Karpas-422 (cell line): ENCODE measurements at places on chromosomes 12 and 14. TPM values are rescaled to one million over a fixed set of nuclear protein-coding genes. Genes with fewer than 3 reads are reported as not detected.

DNA sequence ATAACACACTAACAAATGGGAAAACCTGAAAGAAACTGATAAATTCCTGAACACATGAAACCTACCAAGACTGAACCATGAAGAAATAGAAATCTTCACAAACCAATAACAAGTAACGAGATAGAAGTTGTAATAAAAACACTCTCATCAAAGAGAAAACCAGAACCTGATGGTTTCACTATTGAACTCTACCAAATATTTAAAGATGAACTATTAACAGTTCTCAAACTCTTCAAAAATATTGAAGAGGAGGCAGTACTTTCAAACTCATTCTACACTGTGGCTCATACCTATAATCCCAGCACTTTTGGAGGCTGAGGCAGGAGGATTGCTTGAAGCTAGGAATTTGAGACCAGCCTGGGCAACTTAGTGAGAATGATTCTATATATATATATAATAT lies 48.4 kb upstream of the TMTC2 start:
- DNase-seq: no peak

- DNase-seq: no peak
Observed at GRCh38 chr12:46258129-46258528, 10.7 kb downstream of the SLC38A1 start.

IL26 gene
- not detected in 2 replicates for total RNA-seq

GRCh38 chr12:82950356-82950755 lies 263.6 kb downstream of the TMTC2 start:
- DNase-seq: no peak

DNA sequence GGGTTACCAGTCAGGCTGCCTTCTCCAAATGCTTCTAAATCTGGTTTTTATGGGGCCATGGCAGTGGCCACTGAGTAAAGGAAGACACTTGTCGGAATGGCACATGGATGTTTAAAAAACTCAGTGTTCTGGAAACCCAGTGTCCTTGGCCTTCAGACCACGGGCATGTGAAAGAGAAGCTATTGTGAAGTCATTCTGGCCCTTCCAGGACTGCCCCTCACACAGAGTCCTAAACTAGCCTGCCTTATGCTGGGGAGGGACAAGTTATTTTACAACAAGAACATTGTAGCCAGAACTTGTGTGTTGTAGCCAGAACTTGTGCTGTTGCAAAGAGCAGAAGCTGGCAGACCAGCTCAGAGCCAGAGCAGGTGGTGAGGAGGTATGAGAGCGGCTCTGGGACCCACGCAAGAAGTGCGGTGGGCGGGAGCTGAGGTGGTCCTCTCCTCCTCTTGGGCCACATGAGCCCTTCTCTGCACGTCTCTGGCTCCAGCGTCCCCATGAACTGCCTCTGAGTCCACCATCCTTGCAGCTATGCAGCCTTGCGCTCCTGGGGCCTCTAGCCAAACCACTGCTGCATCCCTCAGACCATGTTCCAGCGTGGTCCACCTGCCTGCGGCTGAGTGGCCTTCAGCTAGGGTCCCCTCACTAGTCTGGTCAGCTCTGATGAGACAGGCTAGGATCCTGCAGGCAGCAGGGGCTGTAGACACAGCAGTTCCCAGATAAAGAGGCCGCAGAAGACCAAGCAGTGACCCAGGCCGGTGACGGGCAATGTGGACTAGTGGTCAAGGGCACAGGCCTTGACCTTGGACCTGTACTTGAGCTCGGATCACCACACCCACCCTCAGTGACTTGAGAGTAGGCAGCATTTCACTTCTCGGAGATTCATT lies 32.5 kb downstream of the MMAB start:
- no peak for DNase-seq

DNA sequence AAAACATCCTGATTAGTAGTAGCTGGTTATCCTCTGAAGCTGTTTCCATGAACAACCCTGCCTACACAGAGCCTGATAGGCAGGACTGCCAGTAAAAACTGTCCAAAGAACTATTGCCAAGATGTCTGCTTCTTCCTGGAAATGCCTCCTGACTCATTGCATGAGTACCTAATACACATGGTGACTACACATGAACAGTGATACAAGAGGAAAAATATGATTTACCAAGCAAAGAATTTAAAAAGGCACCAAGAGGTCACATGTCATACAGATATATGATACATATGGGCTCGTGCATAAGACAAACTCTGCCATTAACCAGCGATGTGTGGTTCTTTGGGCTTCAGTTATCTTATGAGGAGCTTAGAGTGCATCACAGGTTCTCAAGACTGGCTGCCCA lies 552.3 kb downstream of the SLC16A7 start:
- no peak for DNase-seq
